Myometrial cell (primary cell): ENCODE measurements at places on chromosomes 7 and 10. TPM values are rescaled to one million over a fixed set of nuclear protein-coding genes. Genes with fewer than 3 reads are reported as not detected.

The CTNNA3 gene
- not detected in 2 replicates for total RNA-seq

The CYP3A4 gene
- not detected in 2 replicates for total RNA-seq

The INSYN2A gene
- under 0.01 TPM in 2 replicates for total RNA-seq

The GIMAP4 gene
- total RNA-seq: not detected in 2 replicates

The PTN gene
- total RNA-seq: 15.3 and 19.1 TPM in 2 replicates

The ELMO1 gene
- not detected in 2 replicates for total RNA-seq

The FAM13C gene
- total RNA-seq: not detected in 2 replicates

The TSPAN13 gene
- 19.0 and 19.9 TPM in 2 replicates for total RNA-seq

The FOXI2 gene
- total RNA-seq: not detected in 2 replicates

The TYSND1 gene
- total RNA-seq: 14.1 and 14.5 TPM in 2 replicates

The NEUROG3 gene
- not detected in 2 replicates for total RNA-seq

The IRF5 gene
- total RNA-seq: 0.18 TPM in 1 of 2 replicates, not detected in the other

The MYH16 gene
- total RNA-seq: not detected in 2 replicates

The CD36 gene
- 0.71 TPM in 1 of 2 replicates, not detected in the other for total RNA-seq

The ITPRID1 gene
- total RNA-seq: not detected in 2 replicates

The FBXO24 gene
- total RNA-seq: under 0.01 and 0.18 TPM in 2 replicates

The VAX1 gene
- total RNA-seq: not detected in 2 replicates

The POLR2J2 gene
- not detected in 2 replicates for total RNA-seq

The HOXA10 gene
- total RNA-seq: 22.7 and 24.8 TPM in 2 replicates

The SGMS1 gene
- total RNA-seq: 38.6 and 53.7 TPM in 2 replicates

The SLC18A3 gene
- not detected in 2 replicates for total RNA-seq

The ZNF32 gene
- total RNA-seq: 23.1 and 23.9 TPM in 2 replicates

The SPDYE2B gene
- not detected in 2 replicates for total RNA-seq

The NPC1L1 gene
- not detected in 2 replicates for total RNA-seq

The FAM24B gene
- 4.0 and 7.4 TPM in 2 replicates for total RNA-seq

The ETV1 gene
- total RNA-seq: 18.1 and 20.8 TPM in 2 replicates

The COBL gene
- total RNA-seq: not detected in 2 replicates
